ENCODE measurements at places on chromosomes 1 and 21.

DNA sequence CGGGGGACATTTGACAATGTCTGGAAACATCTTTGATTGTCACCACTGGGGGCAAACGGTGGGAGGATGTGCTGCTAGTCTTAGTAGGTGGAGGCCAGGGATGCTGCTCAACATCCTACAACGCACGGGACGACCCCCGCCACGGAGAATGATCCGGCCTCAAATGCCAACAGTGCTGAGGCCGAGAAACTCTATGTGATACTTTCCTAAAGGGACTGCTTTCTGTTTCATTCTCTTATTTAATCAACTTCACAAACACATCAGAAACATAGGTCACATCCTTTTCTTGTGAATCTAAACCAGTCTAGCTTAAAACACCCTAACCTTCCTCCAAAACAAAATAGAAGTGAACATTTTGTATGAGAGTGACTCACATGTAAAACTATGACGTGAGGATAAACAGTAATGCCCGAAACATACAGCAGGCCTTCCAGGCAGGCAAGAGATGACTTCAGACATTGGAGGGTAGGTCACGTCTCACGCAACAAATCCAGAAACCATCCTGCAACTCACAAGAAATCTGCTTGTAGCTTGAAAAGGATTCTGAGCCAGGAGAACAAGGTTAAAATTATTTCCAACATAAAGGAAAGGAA is 37.2 kb upstream of the ETS2 start:
- DNase-seq = peak; percentile 49

DNA sequence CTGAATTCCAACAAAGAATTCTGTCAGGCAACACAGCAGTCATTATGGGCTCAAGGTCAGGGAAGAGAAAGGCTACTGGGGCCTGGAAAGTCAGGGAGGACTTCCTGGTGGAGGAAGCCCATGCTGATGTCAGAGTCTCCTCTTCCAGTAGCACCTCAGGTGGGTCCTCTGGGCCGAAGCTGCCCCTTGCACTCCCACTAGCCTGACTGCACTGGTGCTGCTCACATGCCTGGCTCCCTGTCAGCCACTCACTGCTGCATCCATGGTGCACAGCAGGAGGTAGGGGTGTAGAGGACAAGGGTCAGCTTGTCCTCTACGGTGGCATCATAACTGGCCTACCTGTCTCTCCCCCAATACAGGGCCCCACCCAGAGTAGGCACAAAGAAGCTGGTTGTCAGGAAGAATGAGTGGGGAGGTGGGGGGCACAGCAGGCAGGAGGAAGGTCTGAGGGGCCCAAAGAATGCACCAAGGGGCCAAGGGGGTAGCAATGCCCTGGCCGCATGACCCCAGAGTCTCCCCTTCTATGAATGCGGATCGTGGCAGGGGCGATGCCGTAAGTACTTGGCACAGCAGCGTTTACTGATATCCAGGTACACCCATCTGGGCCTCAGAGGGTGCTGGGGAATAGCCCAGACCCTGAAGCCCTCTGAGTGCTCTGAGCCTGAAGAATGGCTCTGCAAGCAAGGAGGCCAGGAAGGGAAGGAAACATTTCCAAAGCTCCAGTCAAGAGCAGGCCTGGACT is 80.3 kb downstream of the GLIS1 start:
- no peak for DNase-seq

DNA sequence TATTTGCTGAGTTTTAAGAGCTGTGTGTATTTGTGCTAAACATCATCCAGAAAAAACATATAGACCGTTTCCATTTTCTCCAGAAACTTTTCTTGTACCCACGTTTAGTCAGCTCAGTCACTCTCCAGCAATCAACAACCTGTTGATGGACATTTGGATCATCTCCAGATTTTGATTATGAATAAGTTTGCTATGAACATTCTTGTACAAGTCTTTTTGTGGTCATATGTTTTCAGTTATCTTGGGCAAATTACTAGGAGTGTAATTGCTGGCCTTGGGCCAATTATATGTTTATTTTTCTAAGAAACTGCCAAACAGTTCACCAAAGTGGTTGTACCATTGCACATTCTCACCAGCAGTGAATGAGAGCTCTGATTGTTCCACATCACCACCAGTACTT is 221.8 kb downstream of the CENPF start:
- DNase-seq = no peak

- no peak for DNase-seq
These were observed 108.6 kb downstream of the GPR52 start for GRCh38 chr1:174556392-174556791.

DNA sequence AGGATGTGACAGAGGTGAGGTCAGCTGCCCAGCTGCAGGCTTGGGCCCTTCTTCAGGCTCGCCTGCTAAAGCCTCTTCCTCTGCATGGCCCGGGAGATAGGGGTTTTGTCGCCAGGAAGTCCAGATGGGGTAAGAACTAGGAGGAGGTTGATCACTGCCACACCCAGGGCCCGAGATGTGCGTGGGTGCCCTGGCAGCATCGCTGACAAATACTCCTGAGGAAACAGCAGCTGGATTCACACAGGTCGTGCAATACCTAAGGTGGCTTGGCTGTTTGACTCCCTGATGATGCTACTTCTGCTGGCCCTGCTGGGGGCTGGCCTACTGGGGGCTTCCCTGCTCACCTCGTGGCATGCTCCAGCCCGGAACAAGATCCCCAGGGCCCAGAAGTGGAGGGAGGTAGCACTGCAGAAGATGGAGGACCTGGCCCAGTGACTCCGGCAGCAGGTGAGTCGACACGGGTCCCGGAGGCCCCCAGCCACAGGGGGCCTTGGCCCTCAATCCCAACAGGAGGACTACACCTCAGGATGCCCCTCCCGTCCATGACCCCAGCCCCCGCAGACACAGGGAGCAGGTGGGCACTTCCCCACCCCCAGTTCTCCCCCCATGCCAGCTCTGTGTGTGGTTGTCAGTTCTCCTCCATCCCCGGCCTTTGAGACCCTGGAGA is 29.6 kb downstream of the FAAH start:
- DNase-seq = no peak

- no peak for DNase-seq
These were observed 8.8 kb upstream of the CAPN8 start for GRCh38 chr1:223674119-223674890.

DNA sequence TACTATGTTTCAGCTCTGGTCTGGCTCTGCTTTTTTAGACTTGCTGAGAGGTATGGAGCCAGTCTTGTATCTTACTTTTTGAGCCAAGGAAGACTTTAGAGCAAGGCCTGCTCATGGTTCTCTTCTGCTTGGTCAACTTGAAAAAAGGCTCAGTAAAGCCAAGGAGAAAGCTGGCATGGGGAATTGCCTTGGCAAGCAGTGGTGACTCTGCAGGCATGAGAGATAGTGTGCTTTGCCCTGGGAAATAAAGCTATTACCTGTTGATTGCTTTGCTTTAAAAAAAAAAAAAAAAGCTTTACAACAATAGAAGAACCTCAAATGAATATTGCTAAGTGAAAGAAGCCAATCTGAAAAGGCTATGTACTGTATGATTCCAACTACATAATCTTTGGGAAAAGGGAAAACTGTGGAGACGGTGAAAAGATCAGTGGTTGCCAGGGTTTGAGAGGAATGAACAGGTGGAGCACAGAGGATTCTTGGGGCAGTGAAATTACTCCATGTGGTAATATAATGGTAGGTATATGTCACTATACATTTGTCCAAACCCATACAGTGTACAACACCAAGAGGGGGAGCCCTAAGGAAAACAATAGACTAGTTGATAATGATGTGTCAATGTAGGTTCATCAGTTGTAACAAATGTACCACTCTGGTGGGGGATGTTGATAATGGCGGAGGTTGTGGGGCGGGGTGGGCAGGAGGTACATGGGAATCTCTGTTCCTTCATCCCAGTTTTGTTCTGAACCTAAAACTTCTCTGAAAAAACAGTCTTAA is 87.6 kb downstream of the HMCN1 start:
- DNase-seq = no peak

GRCh38 chr1:7669559-7670311 is 101.4 kb upstream of the VAMP3 start:
- peak; percentile 65 for DNase-seq

DNA sequence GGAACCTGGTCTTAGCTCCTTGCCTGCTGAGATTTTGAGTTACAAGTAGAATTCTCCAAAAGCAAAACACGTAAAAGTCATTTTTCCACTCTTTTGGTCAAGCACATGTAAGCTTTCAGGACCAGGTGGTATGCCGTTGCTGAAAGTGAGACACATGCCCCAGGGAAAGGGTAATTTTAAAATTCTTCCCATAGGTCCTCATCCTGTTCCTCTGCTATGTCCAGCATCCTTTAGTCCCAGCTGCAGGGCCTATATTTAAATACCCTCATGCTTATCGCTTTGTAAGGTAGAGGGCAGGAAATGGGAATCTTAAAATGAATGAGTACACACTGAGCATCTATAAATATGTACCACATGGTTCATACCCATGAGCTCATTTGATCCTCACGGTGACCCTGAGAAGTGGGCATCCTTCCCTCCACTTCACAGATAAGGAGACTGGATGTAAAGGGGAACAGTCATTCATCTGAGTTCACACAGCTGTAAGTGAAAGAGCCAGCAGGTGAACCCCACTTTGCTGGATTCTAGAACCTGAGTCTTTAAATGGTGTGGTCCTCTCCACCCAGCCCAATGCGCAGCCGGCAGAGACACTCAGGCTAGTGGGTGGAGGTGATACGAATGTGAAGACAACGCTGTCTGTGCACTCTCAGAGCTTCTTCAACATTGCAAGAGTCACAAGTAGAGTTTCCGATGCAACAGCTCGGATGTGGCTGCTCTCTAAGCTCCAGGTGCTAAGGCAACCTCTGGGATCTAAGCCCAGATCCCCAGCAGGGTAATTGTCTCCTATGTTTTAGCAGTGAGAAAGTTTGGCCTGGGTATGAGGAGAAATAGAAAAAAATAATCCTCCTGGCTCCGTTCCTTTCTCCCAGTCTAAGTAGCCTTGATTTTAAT is 163.5 kb downstream of the PLXNA2 start:
- no peak for DNase-seq

DNA sequence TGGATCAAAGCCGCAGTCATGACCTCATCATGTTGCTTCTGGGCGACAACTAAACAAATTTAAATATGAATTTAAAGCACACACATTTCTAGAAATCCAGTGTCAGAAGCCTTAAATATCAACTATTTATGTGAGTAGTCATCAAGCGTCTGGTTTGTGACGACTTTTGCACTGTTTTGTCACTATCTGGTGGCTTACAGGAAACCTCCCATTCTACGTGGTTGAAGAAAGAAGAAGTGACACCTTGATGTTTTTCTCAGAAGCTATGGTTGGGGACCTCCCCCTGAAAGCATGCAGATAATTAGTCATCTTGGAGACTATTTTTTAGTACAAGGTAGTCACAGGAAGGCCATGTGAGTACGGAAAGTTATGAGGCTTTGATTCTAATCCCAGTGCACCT is 58.5 kb downstream of the TENT5C start:
- peak; percentile 65 for DNase-seq

DNA sequence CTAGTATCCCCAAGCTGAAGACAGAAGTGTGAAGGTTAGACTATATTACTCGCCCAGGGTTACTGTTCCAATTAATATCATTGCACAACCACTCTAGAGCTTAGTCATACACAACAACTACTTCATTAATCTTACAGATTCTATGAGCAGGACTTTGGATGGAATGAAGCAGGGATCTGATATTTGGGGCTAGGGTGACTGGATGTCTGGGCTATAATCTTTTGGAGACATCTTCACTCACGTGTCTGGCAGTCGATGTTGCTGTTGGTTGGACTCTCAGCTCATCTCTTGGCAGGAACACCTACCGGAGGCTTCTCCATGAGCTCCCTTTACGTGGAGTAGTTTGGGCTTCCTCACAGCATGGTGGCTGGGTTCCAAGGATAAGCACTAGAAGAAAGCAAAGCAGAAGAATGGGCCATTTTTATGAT is 519.2 kb upstream of the B3GALT2 start:
- DNase-seq = no peak

- no peak for DNase-seq
These were observed 233.3 kb downstream of the KCNJ6 start for GRCh38 chr21:37682966-37683365.

GRCh38 chr21:45309069-45309986 is 21.6 kb upstream of the POFUT2 start:
- DNase-seq = peak; percentile 49

- no peak for DNase-seq
These were observed 426.5 kb upstream of the NFIA start for GRCh38 chr1:60655679-60656355.

DNA sequence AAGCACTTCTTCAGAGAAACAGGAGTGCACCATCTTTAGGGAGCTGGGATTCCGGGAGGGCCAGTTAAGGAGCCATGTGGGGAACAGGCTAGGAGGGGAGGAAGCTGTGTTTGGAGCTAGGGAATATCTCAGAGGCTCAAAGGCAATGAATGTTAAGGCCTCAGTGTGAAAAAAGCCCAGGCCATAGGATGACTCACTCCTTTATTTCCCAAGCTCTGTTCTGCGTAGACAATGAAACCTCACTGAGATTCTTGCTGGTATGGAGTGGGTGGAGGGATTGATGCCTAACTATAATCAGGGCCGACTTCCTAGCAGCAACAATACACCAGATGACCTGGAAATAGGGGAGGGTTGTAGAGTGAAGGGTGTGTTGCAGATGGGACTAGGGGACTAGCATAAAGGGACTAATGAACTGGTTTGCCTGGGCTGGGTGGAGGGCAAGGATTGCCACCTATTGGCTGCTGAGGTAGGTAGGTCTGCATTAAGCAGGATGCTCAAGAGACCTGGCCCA is 2.1 kb downstream of the GNAT2 start:
- peak; percentile 16 for DNase-seq

DNA sequence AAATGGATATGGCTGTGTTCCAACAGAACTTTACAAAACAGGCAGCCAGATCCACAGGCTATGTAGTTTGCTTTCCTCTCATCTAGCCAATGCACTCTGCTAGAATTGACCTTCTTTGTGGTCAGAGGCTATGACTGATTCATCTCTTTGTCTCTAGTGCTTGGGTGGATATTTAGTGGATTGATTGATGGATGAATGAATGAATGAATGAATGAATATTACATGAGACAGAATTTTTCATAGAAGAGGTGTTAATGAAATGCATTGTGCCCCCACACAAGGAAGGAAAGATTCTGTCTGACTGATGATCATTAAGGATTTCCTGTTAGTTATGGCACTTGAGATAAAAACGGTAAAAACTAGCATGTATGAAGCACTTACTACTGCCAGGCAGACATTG is 50.5 kb upstream of the ZYG11A start:
- no peak for DNase-seq

GRCh38 chr1:103211073-103211472 is 102.8 kb upstream of the COL11A1 start:
- no peak for DNase-seq

GRCh38 chr1:36888811-36889477 is 145.4 kb downstream of the GRIK3 start:
- no peak for DNase-seq

DNA sequence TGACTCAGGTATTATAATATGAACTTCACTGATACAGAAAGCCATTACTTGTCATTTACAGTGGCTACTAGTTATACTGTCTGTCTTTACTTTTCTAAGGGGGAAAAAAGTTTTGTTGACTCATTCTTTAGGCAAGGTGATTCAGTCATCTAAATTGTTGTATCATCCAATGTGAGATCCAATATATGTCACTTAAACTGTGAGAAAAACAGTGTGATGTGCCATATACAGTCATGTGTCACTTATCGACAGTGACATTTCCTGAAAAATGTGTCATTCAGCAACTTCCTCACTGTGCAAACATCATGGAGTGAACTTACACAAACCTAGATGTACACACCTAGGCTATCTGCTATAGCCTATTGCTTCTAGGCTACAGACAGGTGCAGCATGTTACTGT is 57.6 kb downstream of the KCNK2 start:
- no peak for DNase-seq

GRCh38 chr1:48547561-48548220 is 75.7 kb upstream of the SPATA6 start:
- DNase-seq = no peak

Data from CD4-positive, alpha-beta T cell treated with Interleukin-6 for 4 hours (primary cell).